Urinary bladder (tissue), 4 donors: ENCODE measurements at places on chromosomes 6 and 20. TPM values are rescaled to one million over a fixed set of nuclear protein-coding genes. Genes with fewer than 3 reads are reported as not detected.

DNA sequence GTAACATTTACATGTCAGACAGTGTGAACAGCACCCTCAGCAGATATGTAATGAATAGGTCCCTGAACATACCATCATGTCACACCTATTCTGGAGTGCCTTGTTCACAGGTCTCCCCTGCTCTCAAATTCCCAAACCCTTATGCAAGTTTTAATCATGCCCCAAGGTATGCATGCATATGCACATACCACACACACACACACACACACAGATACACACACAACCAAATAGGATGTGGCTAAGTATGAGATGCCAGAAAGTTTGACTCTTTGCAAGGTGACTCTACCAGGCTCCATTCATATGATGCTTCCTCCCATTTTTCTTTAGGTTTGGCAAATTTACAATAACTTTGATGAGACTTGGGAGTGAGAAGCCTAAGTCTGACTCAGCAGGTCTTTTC lies 243.8 kb upstream of the IRAK1BP1 start:
- DNase-seq = no peak

GRCh38 chr6:167569041-167569805 lies 244.3 kb downstream of the TTLL2 start:
- no peak for DNase-seq

- no peak for DNase-seq
Observed at GRCh38 chr20:9575836-9576235, 61.4 kb downstream of the LAMP5 start.

- DNase-seq = no peak
Observed at GRCh38 chr6:146814148-146814750, 215.5 kb downstream of the ADGB start.

Gene LAMA2
- polyA plus RNA-seq = 54.2 TPM

Gene FOXS1
- 1.7 TPM for polyA plus RNA-seq
